ENCODE measurements at places on chromosomes 11 and 22.

DNA sequence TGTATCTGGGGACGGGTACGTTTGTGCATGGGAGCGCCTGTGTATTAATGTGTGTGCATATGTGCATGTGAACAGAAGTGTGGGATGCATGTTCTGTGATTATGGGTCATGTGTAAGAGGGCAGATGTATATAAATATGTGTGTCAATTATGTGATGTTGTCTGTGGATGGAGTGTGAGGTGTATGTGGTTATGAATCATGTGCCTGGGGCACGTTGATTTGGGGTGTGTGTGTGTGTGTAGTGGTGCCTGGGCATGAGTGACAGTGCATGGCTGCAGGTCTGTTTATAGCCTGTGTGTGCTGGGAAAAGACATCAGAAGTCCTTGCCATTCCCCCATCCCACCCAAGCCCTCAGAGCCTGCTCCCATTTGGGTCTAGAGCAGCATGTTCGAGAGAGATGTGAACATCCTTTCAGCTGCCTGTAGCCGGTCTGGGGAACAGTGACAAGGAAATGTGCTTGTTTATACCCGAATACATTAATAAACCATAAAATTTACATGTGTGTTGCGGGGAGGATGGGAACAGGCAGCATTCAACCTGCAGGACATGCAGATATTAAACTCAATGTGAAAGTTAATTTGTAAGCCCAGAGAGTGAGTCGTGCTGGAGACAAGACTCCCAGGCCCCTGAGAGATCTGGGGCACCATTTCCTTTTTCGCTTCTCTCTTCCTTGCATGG is 129.0 kb downstream of the NECTIN1 start:
- no peak for DNase-seq

DNA sequence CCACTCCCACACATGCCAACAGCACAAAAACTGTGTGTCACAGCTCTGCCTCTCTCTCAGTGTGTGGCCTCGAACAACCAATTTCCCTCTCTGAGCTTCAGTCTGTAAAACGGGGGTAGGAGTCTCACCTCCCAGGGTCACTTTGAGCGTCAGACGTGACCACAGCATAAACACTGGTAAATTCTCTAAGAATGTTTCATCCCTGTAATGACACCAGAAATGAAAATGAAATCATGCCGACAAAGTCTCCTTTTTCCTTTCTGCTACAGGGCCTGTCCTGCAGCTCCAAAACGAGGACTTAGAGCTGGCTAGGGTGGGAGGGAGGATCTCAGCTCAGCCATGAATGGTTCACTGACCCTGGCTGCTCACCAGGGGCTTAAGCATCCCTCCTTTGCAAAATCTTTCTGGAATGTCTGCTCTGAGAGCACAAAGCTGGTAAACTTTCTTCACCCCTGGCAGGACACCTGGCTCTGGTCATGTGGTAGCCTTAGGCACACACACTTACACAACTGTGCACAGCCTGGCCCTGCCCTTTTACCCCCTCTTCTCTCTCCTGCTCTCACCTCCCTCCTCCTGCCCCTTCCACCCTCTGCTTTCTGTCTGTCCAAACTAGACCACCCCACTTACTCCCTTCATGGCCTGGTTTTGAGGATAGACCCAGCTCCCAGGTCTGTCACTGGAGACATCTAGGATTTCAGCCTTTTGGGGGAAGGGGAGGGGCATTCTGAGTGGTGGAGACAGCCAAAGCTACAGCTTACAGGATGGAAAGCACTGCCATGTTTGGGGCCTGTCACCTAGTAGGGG is 12.3 kb upstream of the TSKU start:
- DNase-seq = no peak

GRCh38 chr11:40268551-40268950 is 1190.9 kb downstream of the LRRC4C start:
- no peak for DNase-seq

DNA sequence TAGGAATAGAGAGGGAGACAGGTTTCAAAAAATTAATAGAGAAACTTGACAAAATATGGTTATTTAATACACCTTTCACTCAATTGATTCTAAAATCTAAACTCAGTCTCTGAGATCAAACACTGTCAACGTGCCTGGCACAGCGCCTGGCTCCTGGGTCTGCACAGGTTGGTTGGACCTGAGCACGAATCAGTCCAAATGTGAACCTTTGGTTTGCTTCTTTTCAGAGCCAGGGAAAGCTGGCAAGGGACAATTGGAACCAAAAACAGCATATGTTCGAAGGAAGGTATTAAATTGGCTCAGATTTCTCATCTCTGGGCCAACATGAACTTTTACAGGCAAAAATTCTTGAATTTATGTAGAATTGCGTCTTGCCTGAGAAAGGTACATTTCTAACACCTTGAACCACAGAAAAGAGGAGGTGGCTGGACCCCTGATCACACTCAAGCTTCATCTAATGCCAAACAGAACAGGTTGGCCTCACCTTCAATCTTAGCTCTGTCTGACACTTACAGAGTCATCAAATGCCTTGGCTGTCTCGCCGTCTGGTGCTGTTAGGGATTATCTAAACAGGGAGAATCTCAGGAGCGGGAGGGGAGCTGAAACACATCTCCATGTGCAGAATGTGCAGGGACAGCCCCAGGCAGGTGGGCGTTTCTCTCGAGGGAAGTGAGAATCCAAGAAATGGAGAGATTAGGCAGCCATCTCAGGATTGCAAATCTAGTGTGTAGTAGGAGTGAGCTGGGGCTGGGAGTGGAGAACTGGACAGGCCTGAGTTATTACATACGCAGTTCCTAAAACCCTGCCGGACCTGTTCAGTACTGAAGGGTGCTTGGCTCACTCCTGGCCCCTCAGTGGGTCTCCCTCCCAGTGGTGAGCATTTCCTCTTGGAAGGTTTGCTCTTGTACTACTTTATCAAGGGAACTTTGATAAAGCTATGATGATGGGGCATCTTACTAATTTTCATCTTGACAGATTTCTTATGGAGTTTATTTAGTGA is 442.2 kb upstream of the B3GAT1 start:
- DNase-seq = no peak

DNA sequence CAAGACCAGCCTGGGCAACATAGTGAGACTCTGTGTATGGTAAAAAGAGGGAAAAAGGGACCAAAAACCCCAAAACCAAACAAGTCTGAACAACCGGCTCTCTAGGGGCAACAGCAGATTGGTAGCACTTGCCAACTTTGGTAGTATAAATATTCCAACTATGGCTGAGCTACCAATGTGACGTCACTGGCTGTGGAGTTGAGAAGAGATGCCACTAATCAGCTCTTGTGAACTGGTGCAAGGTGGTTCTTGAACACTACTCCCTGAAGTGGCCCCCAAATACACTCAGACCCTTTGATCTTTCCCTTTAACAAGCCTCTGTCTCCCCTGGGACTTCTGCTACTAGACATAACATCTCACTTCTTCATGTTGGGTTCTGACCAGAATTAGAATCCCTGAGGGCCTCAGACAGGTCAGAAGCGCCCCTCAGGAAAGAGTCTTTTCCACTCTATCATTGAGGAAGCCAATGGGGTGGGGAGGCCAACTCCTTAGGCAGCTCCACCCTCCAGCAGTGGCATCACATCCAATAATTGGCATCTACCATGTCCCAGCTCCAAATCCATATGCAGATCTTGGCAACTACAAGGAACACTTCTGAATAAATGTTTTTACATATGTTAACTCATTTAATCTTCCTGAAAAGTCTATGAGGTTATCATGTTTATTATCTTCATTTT is 49.2 kb downstream of the RPL27A start:
- no peak for DNase-seq

DNA sequence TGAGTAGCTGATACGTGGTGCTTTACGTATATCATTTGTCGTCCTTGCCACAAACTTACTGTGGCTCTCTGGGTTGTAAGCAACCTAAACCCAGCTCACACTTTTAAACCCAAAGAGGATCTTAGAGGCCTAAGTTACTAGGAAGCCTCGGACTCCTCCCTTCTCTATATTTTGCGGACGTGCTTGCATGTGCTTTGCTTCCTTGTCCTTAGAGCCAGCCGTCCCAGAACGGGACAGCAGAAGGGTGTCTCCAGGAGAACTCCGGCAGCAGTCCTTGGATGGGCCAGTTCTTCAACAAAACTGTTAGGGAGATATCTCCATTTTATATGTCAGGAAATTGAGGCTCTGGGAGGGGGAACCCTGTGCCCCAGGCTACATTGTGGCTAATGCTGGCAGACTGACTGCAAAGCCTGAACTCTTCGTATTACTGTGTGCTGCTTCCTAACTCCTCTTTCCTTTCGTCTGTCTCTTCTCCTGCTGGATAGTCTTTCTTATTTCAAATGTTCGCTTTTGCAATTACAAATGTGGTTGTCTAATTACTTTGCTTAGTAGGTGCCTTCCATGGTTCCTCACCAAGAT is 33.8 kb downstream of the TNRC6B start:
- DNase-seq = no peak

DNA sequence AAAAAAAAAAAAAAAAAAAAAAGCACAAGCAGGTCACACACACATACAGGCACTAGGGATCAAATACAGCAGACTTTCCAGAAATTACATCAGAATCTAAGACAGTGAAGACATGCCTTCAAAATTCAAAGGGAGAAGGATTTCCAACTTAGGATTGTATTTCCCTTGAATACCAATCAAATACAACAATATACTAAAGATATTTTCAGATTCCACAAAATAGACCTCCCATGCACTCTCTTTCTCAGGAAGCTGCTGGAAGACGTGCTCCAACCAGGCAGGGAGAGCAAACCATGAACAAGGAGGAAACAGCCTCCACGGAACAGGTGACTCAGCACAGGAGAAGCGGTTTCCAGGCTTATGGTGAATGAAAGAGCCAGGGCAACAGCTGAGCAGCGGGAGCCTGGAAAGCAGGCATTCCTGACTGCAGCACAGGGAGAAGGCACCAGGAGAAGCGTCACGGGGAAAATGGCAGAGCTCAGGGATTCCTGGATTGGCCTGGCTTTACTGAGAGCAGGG is 32.0 kb downstream of the TMEM184B start:
- no peak for DNase-seq

GRCh38 chr11:116162886-116163230 is 609.9 kb downstream of the BUD13 start:
- DNase-seq = peak; percentile 28

- no peak for DNase-seq
Measured at GRCh38 chr11:64916040-64916774, 802 bp downstream of the ATG2A start.

DNA sequence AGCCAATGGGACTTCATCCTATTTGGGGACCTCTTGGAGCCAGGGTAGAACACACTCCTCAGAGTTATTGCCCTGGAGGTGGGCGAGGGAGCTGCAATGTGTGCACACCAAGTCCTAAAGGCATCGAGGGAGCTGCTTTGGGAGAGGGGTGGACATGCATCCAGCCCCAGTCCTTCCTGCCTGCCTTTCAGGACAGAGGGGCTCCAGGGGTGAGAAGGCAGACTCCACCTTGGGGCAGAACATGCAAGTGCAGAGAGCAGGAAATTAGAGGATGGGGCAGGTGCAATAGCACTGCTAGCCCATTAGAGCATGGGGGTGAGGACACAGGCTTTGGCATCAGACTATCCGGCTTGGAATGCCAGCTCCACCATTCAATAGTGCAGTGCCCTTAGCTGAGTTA is 288.5 kb downstream of the OPCML start:
- no peak for DNase-seq

- DNase-seq = no peak
Measured at GRCh38 chr11:1564535-1565172, 7.4 kb downstream of the DUSP8 start.

DNA sequence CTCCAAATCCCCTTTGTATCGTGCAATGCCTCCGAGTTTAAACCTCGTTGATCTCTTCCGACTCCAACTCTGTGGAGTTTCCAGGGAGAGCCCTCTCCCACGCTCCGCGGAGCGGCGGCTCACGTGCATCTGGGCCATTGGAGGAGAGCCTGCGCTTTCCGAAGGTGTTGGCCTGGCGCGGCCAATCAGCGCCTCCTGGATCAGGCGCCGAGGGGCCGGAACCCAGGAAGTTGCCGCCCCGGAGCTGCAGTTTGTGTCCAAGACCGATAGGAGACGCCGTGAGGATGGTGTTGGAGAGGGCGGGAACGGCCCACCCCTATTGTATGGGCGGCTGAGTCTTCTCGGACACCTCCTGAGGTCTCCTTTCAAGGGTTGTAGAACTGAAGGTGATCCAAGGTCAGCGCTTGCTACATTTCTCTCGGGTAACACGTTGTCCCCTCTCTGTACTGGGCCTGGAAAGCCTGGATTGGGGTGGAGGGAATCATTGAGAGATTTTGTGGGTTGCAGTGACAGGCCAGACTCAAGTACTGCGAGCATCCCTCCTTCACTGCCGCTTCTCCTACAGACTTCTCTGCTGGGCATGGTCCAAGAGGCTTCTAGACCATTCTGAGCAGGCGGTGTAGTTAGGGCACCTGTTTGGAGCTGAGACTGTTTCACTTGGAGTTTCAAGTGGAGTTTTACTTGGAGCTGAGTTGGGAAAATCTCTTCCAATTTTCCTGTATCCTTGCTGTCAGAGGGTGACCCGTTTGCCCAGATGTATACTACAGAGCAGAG is 1.7 kb downstream of the ADAMTS15 start:
- no peak for DNase-seq

GRCh38 chr22:47154621-47155081 is 392.2 kb downstream of the TBC1D22A start:
- no peak for DNase-seq

DNA sequence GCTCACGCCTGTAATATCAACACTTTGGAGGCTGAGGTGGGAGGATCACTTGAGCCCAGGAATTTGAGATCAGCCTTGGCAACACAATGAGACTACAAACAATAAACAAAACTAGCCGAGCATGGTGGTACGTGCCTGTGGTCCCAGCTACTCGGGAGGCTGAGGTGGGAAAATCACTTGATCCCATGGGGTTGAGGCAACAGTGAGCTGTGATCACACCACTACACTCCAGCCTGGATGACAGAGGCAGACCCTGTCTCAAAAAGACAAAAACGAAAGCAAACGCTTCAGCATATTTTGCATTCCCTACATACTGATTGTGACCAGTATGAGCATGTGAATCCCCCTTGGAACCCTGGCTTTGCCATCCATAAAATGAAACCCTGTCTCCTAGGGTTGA is 33.9 kb upstream of the MN1 start:
- no peak for DNase-seq

GRCh38 chr22:45651931-45652528 is 19.6 kb upstream of the ATXN10 start:
- DNase-seq = no peak

GRCh38 chr22:43109921-43110443 is 568 bp upstream of the BIK start:
- DNase-seq = no peak

Measured in NCI-H1436 (cell line).